Stromal cell of bone marrow (primary cell): ENCODE measurements at places on chromosomes 4 and X.

DNA sequence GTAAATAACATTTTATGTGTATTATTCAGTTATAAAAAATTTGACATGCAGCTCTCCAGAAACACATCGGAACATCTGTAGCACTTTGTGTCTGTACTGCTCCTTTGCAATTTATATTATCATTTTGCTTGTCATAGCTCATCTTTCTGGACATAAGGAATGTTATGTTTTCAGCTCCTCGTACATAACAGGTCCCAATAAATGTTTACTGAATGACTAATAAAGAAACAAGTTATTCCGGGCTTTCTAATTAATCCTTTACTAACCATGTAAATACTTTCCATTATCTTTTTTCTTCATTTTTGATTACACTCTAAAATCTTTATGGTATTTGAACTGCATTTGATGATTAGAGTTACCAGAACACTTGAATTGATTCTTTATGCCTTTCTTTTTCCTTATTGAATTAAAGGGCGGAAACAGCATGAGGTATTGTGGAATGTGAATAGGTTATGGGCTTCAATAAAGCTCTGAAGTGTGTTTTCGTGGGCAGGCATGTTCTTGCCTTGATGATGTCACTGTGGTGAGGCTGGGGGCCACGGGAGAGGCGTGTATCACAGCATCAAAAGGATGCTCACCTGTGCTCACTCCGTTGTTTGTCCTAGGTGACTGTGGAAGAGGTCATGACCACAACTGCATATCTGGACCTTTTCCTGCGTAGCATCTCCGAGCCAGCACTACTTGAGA lies 131.6 kb downstream of the GATB start:
- no peak for DNase-seq

DNA sequence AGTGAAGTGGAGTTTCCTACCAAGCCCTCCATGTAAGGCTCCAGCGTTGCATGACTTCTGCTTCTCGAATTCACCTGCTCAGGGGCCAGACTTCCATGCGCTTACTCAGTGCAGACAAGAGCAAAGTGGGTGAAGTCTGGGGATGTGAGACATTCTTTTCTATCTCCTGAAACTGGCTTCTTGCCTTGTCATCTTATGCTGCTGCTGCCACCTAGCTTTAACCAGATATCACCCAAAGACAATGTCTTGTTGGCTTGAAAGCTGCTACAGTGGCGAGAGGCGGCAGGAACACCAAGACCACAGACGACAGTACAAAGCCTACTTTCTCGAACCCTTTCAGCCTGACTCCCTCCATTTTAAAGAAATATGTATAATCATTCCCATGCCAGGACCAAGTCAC lies 103.6 kb upstream of the ADGRG2 start:
- DNase-seq = no peak

DNA sequence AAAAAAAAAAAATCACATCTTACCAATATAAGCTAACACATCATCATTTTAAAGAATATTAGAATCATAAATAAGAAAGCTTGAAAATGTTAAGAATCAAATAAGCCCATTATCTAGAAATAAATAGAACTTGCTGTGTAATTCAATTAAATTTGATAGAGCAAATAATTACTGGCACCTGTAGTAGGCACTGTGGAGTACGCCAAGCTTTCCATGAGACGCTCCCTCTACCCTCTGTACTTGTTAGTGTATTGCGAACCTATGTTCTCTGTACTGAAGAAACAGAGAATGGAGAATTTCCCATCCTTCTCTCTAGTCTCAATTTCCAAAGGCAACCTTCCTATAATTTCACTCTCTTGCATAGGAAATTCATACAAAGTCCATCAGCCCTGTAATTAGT lies 61.7 kb upstream of the HAND2 start:
- DNase-seq = no peak

DNA sequence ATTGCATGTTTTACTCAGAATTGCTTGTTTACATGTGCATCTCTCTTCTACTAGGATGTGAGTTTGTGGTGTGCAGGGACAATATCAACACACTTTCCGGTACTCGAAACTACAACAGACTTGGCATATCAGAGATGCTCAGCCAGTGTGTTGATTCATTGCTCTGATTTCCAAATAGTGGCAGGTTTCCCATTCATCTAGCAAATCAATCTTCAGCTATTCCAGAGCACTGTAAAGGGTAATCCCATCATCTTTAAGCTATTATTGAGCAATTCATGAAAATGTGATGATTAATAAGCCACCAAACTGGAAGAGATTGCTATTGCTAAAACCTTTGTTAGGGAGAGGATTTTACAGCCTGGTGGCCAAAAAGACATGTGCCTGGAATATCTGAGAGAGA lies 574.2 kb upstream of the CPEB2 start:
- peak; percentile 62 for DNase-seq

DNA sequence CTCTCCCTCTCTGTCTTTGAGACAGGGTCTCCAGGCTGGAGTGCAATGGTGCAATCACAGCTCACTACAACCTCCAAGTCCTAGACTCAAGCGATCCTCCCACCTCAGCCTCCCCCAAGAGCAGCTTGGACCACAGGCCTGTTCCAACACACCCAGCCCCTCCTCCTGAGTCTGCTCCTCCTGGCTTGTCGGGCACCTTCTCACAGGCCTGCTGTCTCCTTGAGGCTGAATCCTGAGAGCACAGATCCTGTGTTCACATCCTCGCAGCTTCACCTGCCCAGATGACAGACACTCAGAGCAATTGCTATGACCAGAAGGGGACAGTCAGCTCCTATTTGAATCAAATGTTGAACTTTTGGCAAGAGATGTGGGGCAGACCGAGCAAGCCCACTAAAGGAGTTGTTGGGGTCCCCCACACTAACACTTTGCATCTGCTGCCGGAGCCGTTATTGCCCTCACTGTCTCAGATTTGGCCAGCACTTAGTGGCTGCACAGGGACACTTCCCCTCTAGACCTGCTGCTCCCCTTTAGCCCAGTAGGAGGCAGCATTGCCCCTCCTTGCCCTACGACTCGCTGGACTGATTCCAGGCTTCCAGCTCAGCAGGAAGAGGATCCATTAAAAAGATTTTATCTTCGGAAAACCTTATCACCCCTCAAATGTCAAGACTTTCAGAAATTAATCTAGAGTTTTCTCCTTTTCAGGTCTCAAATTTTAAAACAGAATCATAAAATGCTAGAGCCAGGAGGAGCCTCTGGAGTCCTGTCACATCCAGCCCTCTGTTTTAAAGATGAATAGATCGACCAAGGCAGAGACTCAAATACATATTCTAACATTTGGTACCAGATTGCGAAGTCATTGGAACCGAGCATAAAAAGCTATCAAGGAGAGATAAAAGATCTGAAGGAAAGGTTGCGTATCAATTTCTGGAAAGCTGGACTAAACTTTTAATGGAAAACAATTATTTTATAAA lies 113.7 kb downstream of the USP46 start:
- peak; percentile 44 for DNase-seq

- DNase-seq = no peak
These were observed 594.9 kb downstream of the TECRL start for GRCh38 chr4:63814171-63814964.

DNA sequence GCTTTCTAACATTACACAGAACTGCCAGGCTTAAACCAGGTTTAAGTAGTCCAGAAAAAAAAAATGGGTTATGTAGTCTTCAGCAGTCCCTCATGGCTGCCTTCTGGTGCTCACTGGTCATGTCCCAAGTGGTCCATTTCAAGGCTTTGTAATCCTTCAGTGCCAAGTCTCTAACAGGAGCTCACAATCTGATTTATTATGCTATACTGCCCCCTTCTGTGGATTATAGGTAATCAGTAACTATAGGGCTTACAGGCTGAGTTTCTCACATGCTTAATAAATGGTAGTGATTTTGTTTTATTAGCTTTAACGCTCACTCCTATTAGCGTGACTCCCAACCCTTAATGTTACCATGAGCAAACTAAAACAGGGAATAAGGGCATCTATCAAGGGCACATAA lies 92.5 kb upstream of the EDA2R start:
- DNase-seq = peak; percentile 36

DNA sequence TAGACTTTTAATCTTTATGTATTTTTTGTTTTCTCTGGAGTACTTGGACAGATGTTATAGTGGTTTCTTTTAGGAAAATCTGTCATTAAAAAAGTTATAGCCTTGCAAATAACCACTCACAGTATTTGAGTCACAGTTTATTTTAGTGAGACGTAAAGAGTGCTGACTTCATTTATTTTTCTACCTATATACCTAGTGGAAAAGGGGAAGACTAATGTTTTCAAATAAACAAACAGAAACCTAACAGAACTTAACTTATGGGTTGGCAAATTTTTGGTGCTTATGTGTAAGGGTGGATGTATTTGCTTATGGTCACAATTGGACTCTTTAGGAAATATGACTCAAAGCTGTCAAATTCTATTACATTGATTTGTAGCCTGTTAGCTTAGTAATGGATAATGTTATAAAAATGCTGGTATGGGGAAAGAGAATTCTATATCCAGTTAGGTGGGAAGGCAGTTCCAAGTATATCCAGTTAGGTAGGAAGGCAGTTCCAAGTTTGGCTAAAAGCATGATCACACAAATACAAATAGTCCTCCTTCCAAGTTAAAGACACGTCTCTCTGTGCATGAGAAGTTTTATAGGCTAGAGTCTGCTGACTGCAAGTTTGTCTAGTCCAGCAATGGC lies 61.9 kb downstream of the SLC9A6 start:
- no peak for DNase-seq

- no peak for DNase-seq
These were observed 22.8 kb upstream of the KIAA1210 start for GRCh38 chrX:119150163-119151050.
